ENCODE measurements at places on chromosomes 11 and 22. TPM values are rescaled to one million over a fixed set of nuclear protein-coding genes. Genes with fewer than 3 reads are reported as not detected.

The PKDREJ gene
- total RNA-seq: not detected

The OR5A1 gene
- total RNA-seq: not detected

The KRTAP5-8 gene
- not detected for total RNA-seq

The TMEM258 gene
- 266 TPM for total RNA-seq

The KCTD14 gene
- total RNA-seq: 2.0 TPM

The TIMP3 gene
- 1.1 TPM for total RNA-seq

The TBRG1 gene
- 18.3 TPM for total RNA-seq

The ALDH3B1 gene
- 124 TPM for total RNA-seq

The RASD2 gene
- 0.80 TPM for total RNA-seq

The MRPL17 gene
- total RNA-seq: 96.8 TPM

The SGSM1 gene
- total RNA-seq: 0.73 TPM

The FOLR2 gene
- not detected for total RNA-seq

The CLCF1 gene
- total RNA-seq: 53.5 TPM

The KRTAP5-9 gene
- total RNA-seq: not detected

The TRIM64C gene
- total RNA-seq: not detected

The OR51B5 gene
- 0.10 TPM for total RNA-seq

The ADM2 gene
- 0.64 TPM for total RNA-seq

The GPHA2 gene
- not detected for total RNA-seq

The SHANK3 gene
- 4.1 TPM for total RNA-seq

The PTGDR2 gene
- 0.10 TPM for total RNA-seq

The EFCAB6 gene
- 0.45 TPM for total RNA-seq

The SPI1 gene
- not detected for total RNA-seq

The OR8B12 gene
- total RNA-seq: not detected

The MYOD1 gene
- total RNA-seq: not detected

The KRTAP5-7 gene
- not detected for total RNA-seq

The SCT gene
- total RNA-seq: not detected

The OR52J3 gene
- total RNA-seq: not detected

The ZBED4 gene
- total RNA-seq: 12.3 TPM

The AASDHPPT gene
- 38.3 TPM for total RNA-seq

The ROM1 gene
- 3.7 TPM for total RNA-seq

The TUBA8 gene
- total RNA-seq: 0.25 TPM

The OR4D10 gene
- not detected for total RNA-seq

The HEPN1 gene
- total RNA-seq: not detected

The HYLS1 gene
- total RNA-seq: 13.6 TPM

The CEND1 gene
- total RNA-seq: 2.3 TPM

The PLEKHA7 gene
- total RNA-seq: 46.9 TPM

The TYR gene
- total RNA-seq: not detected

The APOA4 gene
- total RNA-seq: not detected

The SLC16A8 gene
- not detected for total RNA-seq

The LRRC56 gene
- 0.54 TPM for total RNA-seq

The DBX1 gene
- total RNA-seq: not detected

The LIF gene
- total RNA-seq: 35.6 TPM

The BEST1 gene
- 3.0 TPM for total RNA-seq

The TSSK2 gene
- total RNA-seq: not detected

The CTSW gene
- 0.10 TPM for total RNA-seq

The FAM227A gene
- 0.64 TPM for total RNA-seq

The PRR33 gene
- total RNA-seq: not detected

The HTR3B gene
- not detected for total RNA-seq

The TRMT112 gene
- 397 TPM for total RNA-seq

The TRIM51 gene
- not detected for total RNA-seq

The CAT gene
- total RNA-seq: 38.6 TPM

The HBG2 gene
- not detected for total RNA-seq

The MAPK8IP1 gene
- total RNA-seq: 4.3 TPM

The OR52I1 gene
- not detected for total RNA-seq

The BAIAP2L2 gene
- total RNA-seq: 5.1 TPM

The SPON1 gene
- not detected for total RNA-seq

The MAPK12 gene
- 23.8 TPM for total RNA-seq

The PATE2 gene
- total RNA-seq: not detected
